ENCODE measurements at places on chromosomes 5 and 9. TPM values are rescaled to one million over a fixed set of nuclear protein-coding genes. Genes with fewer than 3 reads are reported as not detected.

Gene UGT3A2
- total RNA-seq = not detected

Gene OR1J4
- total RNA-seq = not detected

Gene IL9
- not detected for total RNA-seq

Gene CCDC192
- total RNA-seq = not detected

Gene OTP
- not detected for total RNA-seq

Gene PRPF4
- 29.9 TPM for total RNA-seq

Gene GGTA1
- total RNA-seq = not detected

Gene QRFP
- not detected for total RNA-seq

Gene ANKRD55
- not detected for total RNA-seq

Gene PDE8B
- not detected for total RNA-seq

Gene HTR4
- not detected for total RNA-seq

- DNase-seq = no peak
Measured at GRCh38 chr5:60458666-60459065, 241.3 kb downstream of the DEPDC1B start.

GRCh38 chr9:27590651-27591050 is 17.4 kb upstream of the C9orf72 start:
- no peak for DNase-seq

DNA sequence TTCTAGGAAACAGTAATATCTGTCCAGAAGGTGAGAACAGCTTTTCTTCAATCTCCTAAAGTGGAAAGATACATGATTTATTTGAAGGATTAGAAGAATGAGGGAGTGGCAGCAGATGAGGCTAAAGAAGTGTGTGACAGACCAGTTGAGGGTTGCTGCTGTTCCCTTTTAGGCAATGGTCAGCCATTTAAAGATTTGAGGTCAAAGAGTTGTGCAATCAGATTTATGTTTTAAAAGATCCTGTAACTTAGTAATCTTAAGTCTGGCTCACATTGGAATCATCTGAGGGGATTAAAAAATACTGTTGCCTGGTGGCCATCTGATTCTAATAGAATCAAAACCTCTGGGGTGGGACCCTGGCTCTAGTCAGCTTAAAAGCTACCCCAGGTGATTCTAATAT is 4.3 kb upstream of the SGCD start:
- no peak for DNase-seq

DNA sequence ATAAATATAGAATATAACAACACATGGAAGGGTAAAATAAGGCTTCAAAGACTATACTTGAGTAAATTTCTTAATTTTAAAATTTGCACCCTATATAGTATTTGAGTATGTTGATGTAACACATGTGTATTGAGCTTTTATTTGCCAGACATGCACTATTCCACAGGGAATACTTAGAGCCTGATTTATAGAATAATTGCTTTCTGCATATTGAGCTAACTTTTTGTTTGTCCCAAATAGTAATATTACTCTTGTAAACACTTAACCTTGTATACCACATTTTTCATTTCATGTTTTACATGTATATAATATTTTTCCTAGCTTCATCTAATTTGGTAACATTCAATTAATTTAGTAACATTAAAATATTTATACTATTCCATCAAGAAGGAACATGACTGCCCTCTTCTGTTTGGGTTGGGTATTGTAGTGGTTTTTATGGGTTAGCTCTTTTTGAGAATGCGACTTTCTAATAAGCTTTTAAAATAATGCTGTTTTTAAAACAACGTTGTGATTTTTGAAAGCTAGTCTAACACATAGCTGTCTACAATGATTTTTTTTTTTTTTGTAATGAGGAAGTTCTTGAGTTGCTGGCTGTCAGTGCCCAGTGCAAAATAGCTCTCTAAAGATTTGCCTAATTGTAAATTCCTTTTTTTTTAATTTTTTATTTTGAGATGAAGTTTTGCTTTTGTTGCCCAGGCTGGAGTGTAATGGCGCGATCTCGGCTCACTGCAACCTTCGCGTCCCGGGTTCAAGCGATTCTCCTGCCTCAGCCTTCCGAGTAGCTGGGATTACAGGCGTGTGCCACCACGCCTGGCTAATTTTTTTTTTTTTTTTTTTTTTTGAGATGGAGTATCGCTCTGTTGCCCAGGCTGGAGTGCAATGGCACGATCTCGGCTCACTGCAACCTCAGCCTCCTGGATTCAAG is 4.8 kb downstream of the SUB1 start:
- peak; percentile 40 for DNase-seq

DNA sequence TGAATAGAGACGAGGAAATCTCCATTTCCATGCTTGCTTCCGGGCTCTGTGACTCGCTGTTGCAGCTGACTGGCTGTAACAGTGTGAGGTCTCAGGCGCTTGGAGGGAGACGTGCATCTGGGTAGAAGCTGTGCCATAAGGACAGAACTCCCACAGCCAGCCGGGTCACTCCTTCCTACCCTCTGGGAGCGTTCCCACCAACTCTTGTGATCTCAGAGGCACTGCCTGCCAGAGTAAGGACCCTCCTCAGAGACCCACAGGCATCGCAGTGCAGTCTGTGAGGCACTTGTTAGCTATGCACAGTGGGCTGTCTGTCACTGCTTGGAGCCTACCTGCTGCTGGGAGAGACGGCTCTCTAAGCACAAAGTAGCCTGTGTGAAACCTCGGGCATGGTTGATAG is 203.4 kb upstream of the SEMA6A start:
- DNase-seq = no peak

- no peak for DNase-seq
Measured at GRCh38 chr5:100165309-100165708, 369.9 kb upstream of the FAM174A start.

DNA sequence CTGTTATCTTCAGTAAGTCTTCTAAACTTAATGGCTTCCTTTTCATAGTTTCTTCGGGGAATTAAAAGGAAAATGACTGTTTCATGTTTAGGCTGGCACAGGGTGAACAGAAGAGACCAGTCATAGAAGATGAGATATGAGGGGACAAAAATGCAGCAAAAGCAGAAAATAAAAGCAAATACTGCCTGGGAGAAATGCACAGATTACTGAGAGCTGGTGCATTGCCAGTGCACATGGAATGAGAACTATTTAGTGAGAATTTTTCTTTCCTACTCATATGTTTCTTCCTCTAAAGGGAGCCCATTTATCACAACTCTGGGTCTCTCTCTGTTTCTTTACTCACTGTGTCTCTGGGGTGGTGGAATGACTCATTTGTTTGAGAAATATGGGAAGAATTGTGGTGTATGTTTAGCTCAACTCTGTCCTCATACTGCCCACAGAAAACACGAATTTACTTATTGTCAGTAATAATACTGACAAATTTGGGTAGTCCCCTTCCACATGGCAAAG is 25.9 kb upstream of the ANKRD55 start:
- peak; percentile 73 for DNase-seq

GRCh38 chr9:127567035-127567729 is 44.9 kb upstream of the STXBP1 start:
- DNase-seq = no peak

DNA sequence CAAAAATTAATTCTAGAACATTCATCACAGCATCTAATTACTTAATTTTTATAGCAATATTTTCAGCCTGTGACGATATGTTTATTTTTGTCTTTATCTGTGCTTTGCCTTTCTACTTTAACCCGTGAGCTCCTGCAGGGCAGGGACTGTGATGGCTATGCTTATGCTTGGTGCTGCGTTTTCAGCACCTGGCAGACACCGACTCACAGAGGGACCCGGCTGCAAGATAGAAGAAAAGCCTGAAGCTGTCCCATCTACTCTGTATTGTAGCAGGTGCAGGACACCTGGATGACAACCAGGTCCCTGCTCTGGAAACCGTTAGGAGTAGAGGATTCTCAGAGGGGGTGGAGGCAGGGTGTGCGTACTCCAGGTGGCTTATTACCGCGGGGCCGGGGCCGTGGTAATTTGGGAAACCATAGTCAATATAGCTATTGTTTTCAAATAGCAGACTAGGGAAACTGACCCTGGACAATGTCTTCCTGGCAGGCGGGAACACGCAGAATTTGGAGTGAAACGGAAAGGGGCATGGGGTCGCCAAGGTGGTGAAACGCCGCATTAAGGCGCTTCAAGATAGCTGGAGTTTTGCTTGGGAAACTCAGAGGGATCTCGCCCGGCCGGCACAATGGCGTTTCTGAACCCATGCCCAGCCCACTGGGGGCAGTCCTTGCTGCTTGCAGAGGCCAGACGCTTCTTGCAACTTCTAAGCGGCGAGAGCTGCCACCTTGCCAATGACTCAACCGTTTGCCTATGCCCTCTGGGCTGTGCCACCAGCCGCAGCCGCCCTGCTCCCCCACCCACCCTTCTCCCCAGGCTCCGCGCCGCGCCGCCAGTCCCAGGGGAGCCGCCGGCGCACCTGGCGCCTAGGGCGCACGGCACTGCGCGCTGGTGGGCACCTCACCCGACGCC is 140.1 kb upstream of the PALM2AKAP2 start:
- no peak for DNase-seq

- no peak for DNase-seq
Measured at GRCh38 chr5:150576449-150576949, 64.0 kb upstream of the SYNPO start.

- no peak for DNase-seq
Measured at GRCh38 chr9:79684711-79685575, 113.2 kb downstream of the TLE4 start.

- DNase-seq = no peak
Measured at GRCh38 chr5:39257554-39257953, 38.2 kb upstream of the FYB1 start.

- DNase-seq = no peak
Measured at GRCh38 chr9:38240051-38240450, 152.5 kb upstream of the ALDH1B1 start.

- DNase-seq = no peak
Measured at GRCh38 chr9:93059715-93060578, 1.4 kb downstream of the SUSD3 start.

GRCh38 chr5:64323591-64323990 is 157.9 kb downstream of the RNF180 start:
- no peak for DNase-seq

DNA sequence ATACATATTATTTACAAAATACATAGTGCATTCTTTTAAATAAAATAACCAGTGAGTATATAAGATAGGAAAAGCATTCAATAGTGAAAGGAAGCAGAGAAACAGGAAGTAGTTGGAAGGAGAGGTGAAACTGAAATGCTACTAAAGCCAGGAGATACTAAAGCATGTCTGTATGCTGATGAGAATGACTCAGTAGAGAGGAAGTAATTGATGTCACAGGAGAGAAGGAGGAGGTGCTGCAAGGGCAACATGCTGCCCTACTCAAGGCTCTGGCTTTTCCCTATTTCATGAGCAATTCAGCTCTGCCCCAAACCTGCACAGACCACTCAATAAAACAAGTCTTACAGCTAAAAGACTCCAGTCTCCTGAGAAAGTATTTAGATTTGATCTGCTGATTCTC is 108.5 kb upstream of the TXNDC8 start:
- DNase-seq = no peak

DNA sequence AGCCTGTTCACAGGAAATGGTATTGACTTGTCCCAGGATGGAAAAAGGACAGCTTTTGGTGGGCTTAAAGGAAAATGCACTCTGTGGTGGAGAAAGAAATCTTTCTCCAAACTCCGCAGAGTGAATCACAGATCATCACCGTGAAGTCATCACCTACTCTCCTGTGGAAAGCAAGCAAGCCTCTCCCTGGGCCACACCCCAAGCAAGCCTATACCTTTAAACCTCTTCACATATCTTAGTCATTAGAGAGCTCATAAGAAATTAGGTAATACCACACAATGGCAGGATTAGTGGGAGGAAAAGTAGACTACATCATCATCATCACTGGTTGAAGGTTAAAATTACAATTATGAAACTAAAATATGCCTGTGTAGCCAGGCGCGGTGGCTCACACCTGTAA is 23.2 kb downstream of the TLE1 start:
- DNase-seq = no peak

DNA sequence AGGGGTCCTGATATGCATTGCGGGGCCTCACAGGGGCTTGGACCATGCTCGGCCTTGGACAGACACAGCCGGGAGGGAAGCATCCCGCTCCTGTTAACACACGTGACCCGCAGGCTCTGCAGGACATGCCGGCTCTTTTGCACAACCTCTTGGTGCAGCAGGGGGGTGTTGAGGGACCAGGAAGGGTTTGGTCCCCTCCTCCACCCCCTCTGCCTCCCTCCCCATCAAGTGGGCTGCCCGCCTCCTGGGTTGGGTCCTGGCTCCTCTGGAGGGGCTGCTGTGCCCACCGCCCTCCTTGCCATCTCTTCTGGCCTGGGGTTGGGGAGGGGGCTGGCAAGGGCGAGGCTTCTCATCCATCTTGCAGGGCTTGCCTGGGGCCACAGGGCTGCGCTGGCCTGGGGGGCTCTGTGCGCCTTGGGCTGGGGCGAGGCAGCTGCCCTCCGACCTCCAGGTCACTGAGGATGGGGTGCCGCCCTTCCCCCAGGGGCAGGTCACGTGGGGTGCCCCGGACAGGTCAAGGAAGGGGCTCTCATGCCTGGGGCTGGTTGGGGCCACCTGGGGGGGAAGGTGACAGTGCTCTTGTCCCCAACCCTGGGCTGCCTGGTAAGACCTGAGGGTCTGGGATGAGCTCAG is 16.8 kb upstream of the SLC9A3 start:
- no peak for DNase-seq

- no peak for DNase-seq
Measured at GRCh38 chr5:139976703-139977102, 66.4 kb downstream of the NRG2 start.

- no peak for DNase-seq
Measured at GRCh38 chr9:124389146-124389939, 25.9 kb downstream of the PSMB7 start.

DNA sequence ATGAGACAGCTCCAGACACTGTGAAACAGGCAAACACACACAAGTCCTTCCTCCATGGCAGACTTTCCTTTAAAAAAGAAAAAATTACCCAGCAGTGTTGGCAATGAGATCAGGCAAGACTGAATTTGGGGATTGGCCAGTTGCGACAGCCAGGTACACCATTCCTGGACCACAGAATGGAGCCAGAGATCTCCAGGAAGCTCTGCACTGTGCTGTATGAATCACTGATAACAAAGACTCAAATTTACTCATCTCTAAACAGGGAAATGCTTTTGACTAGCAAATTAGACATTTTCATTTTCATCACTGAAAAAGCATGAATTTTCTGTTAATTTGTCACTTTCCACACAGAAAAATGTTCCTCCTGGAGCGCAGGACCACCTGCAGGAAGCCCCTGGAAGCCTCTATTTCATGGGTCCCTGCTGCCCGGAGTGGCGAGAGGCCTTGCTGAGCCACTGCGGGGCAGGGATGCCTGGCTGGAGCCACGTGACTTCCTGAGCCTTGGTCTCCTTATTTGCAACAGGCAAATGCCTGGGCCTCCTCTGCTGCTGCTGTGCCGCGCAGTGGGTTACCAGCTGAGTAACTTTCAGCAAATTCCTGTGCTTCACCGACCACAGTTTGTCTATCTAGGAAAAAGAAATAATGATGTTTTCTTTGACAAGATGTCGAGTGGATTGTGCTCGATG is 185.9 kb upstream of the ZNF618 start:
- no peak for DNase-seq

- peak; percentile 83 for DNase-seq
Measured at GRCh38 chr9:35489313-35490154, at the start of gene RUSC2. RUSC2 (plus strand) TSS chr9:35490111; CDS start chr9:35546522, 56,411 bp downstream.

- peak; percentile 55 for DNase-seq
Measured at GRCh38 chr5:98454904-98455303, 318.6 kb upstream of the RGMB start.

GRCh38 chr5:74693191-74693590 is 8.2 kb downstream of the HEXB start:
- DNase-seq = no peak

Data from SJSA1 (cell line).